Stimulated activated memory B cell treated with anti-CD40 and anti-IgM and Interleukin-4, amounts not matched to agents 10 μg/mL and 1 μg/mL and 100 μg/mL, for 72 hours (primary cell): ENCODE measurements at places on chromosomes 3 and 15.

GRCh38 chr15:43104426-43104825 is 1.4 kb downstream of the UBR1 start:
- peaks cover 29% of the 10 kb centered on the region for H3K36me3 ChIP-seq
- H3K27ac ChIP-seq = no peak overlapping the region

DNA sequence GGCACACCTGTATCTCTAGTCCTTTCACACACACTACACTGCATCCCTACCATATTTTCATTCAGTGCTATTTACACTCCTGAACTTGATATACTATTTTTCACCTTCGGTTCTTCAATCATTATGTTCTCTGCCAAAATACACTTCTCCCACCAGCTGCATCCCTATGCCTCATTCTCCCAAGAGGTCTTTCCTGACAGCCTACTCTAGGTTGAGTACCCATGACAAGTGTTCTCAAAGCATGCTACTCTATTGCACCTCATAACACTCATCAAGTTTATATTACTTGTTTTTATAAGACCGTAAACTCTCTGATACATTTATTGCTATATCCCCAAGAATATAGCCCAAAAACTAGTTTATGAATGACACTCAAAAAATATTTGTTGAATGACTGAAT is 549.5 kb downstream of the PYDC2 start:
- H3K4me3 ChIP-seq = no peak overlapping the region
- no peak for ATAC-seq
- H3K4me1 ChIP-seq = no peaks in the 10 kb centered on the region
- H3K27me3 ChIP-seq = no peaks in the 10 kb centered on the region
- H3K36me3 ChIP-seq = no peaks in the 10 kb centered on the region

DNA sequence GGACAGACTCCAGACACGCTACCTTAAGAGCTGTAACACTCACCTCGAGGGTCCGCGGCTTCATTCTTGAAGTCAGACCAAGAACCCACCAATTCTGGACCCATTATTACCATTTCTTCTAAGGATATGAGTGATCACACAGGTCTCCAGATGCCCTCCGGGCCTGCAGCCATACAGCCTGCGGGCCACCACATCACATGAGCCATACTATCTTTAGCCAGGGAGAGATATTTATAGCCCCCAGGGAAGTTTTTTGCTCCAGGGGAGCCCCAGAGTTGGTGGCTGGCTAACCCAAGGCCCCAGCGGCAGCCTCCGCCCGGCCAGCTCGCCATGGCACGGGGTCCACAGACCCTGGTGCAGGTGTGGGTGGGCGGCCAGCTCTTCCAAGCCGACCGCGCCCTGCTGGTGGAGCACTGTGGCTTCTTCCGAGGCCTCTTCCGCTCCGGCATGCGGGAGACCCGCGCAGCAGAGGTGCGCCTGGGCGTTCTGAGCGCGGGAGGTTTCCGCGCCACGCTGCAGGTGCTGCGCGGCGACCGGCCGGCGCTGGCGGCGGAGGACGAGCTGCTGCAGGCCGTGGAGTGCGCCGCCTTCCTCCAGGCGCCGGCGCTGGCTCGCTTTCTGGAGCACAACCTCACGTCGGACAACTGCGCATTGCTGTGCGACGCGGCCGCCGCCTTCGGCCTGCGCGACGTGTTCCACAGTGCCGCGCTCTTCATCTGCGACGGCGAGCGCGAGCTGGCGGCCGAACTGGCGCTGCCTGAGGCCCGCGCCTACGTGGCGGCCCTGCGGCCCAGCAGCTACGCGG is at the start of gene KBTBD13:
KBTBD13 (plus strand) TSS at position 261 of the 805 bp plus-strand sequence; CDS start at position 331, 70 bp downstream.
- H3K4me1 ChIP-seq = peaks cover 10% of the 10 kb centered on the region
- no peak for ATAC-seq
- peaks cover 48% of the 10 kb centered on the region for H3K27me3 ChIP-seq
- no peaks in the 10 kb centered on the region for H3K36me3 ChIP-seq
- no peak within 1 kb of the TSS for H3K4me3 ChIP-seq
- H3K27ac ChIP-seq = no peak within 1 kb of the TSS

DNA sequence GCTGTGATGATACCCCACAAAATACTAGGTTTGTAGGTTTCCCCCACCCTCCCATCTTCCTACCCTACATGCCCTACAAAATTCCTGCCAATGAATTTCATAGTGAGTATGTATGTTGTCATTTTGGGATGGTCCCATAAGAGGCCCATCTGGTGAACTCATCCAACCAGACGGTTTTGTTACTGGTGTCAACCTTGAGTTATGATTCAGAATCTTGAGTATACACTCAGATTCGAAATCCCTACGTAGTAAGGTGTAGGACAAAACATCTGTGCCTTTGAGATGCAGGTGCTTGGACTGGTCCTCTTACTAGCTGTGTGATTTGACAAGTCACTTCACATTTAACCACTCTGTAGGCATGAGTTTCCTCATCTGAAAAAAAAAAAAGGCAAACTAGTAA is 3.6 kb downstream of the SIAH2 start:
- no peaks in the 10 kb centered on the region for H3K27me3 ChIP-seq
- H3K4me1 ChIP-seq = peaks cover 50% of the 10 kb centered on the region
- peak overlapping the region; percentile 96 for H3K27ac ChIP-seq
- peak overlapping the region; percentile 97 for H3K4me3 ChIP-seq

DNA sequence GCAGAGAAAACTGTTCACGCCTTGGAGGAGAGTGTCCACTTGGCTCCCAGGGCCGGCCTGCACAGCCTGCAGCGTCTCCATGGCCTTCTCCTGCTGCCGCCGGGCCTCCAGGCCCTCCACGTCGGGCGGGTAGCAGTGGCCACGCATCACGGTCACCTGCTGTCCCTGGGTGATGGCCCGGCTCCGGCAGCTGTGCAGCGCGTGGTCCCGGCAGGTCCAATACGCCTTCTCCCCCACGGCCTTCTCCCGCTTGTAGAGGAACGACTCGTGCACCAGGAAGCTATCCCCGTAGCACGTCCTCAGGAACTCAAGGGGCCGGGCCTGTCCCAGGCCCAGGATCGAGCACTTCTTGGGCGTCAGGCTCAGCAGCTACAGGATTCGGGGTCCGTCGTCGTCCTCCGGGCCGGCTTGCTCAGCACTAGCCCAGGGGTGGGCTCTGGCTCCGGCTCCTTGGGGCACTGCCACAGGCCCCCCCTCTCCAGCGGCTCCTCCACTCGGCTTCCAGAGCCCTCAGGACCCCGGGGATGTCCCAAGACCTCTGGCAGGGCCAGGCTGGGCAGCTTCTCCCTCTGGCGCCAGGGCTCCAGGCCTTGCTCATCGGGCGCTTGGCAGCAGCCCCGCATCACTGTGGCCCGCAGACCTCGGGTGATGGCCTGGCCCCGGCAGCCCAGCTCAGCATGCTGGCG is 83.6 kb upstream of the FXR1 start:
- no peak overlapping the region for H3K4me3 ChIP-seq
- no peak overlapping the region for H3K27ac ChIP-seq
- H3K27me3 ChIP-seq = no peaks in the 10 kb centered on the region
- no peaks in the 10 kb centered on the region for H3K4me1 ChIP-seq
- ATAC-seq = no peak

- peaks cover 25% of the 10 kb centered on the region for H3K36me3 ChIP-seq
- no peak for ATAC-seq
- no peak overlapping the region for H3K4me3 ChIP-seq
- peaks cover 7% of the 10 kb centered on the region for H3K4me1 ChIP-seq
Observed at GRCh38 chr15:85749261-85750151, 45.2 kb downstream of the KLHL25 start.

- H3K4me3 ChIP-seq = no peak overlapping the region
- H3K27ac ChIP-seq = no peak overlapping the region
- ATAC-seq = no peak
Observed at GRCh38 chr3:49434731-49435130, 5.6 kb upstream of the NICN1 start.

GRCh38 chr3:87468938-87469337 is 192.6 kb upstream of the POU1F1 start:
- H3K27ac ChIP-seq = no peak overlapping the region
- no peak overlapping the region for H3K4me3 ChIP-seq
- no peak for ATAC-seq
- H3K27me3 ChIP-seq = no peaks in the 10 kb centered on the region
- H3K36me3 ChIP-seq = no peaks in the 10 kb centered on the region

DNA sequence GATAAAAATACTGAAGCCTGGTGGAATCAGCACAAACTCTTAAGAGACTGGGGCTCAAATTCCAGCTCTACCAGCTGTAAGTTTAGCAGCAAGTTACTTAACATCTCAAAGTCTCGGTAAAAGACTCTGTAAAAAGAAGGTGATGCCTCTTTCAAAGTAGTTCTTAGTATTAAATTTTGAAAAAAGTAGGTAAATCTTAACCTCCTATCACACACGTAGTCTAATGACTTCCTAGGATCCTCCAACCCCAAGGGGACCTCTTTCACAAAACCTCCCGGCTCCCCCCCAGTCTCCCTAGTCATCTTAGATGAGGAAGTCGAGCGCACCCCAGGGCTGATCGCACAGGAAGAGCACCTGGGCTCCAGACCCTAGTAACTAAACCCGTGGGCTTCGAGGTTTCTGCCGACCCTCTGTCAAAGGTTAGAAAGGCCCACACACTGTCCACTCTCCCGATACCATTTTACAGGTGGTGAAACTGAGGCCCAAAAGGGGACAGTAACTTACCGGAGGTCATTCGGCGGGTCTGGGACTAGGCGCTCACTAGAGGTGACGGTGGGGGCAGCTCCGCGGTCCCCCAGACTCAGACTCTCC is 427 bp downstream of the MBD4 start:
- peaks cover 59% of the 10 kb centered on the region for H3K4me1 ChIP-seq
- H3K27me3 ChIP-seq = no peaks in the 10 kb centered on the region
- ATAC-seq = peak; percentile 65

GRCh38 chr15:52749258-52749657 is 40.9 kb downstream of the ONECUT1 start:
- no peak overlapping the region for H3K4me3 ChIP-seq
- peaks cover 17% of the 10 kb centered on the region for H3K4me1 ChIP-seq
- no peaks in the 10 kb centered on the region for H3K36me3 ChIP-seq
- ATAC-seq = peak; percentile 67
- H3K27me3 ChIP-seq = peaks cover 16% of the 10 kb centered on the region

GRCh38 chr3:12454076-12454815 is 30.0 kb upstream of the TSEN2 start:
- no peaks in the 10 kb centered on the region for H3K4me1 ChIP-seq
- no peak overlapping the region for H3K27ac ChIP-seq
- no peak overlapping the region for H3K4me3 ChIP-seq
- no peaks in the 10 kb centered on the region for H3K36me3 ChIP-seq

DNA sequence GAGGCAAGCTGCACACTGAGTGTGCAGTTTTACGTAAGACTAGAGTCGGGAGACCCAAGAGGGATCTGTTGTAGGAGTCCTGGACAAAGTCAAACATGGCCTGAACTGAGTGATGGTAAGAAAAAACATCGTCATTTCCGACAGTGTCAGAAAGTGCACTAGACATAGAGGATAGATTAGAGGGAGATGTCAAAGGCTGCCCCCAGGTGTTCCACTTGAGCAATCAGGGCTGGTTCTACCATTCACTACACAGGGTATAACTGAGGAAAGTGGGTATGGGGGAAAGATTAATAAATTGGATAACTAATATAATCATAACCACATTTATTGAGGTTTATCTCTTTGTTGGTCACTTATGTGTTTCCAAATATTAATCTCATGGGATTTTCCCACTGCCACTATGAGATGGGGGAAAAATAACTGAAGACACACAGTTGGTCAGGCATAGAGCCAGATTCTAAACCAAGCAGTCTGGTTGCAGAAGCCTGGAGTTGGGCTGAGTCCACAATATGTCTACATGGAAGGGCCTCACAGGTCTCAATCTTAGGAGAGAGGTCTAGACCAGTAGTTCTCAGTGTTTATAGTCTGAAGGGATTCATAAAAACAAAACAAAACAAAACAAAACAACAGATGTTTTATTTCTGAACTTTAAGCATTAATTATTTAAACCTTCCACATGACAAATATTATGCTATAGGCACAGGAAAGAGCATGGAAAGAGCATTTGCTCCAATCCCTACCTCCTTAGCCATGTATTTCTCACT is 766.5 kb downstream of the NTRK3 start:
- no peaks in the 10 kb centered on the region for H3K27me3 ChIP-seq
- no peak overlapping the region for H3K4me3 ChIP-seq
- no peak for ATAC-seq
- no peak overlapping the region for H3K27ac ChIP-seq
- H3K4me1 ChIP-seq = no peaks in the 10 kb centered on the region
- H3K36me3 ChIP-seq = no peaks in the 10 kb centered on the region

- ATAC-seq = no peak
- H3K27ac ChIP-seq = no peak overlapping the region
- H3K36me3 ChIP-seq = peaks cover 6% of the 10 kb centered on the region
- no peak overlapping the region for H3K4me3 ChIP-seq
- H3K4me1 ChIP-seq = no peaks in the 10 kb centered on the region
Observed at GRCh38 chr3:115478359-115478758, 145.0 kb upstream of the GAP43 start.

GRCh38 chr15:99954361-99955180 is 221.3 kb upstream of the LYSMD4 start:
- H3K4me3 ChIP-seq = no peak overlapping the region
- H3K4me1 ChIP-seq = no peaks in the 10 kb centered on the region
- H3K36me3 ChIP-seq = no peaks in the 10 kb centered on the region
- H3K27ac ChIP-seq = no peak overlapping the region
- no peak for ATAC-seq
- peaks cover 79% of the 10 kb centered on the region for H3K27me3 ChIP-seq

GRCh38 chr3:12227833-12228232 is 61.0 kb upstream of the PPARG start:
- H3K4me3 ChIP-seq = no peak overlapping the region
- H3K27ac ChIP-seq = no peak overlapping the region
- no peaks in the 10 kb centered on the region for H3K4me1 ChIP-seq

DNA sequence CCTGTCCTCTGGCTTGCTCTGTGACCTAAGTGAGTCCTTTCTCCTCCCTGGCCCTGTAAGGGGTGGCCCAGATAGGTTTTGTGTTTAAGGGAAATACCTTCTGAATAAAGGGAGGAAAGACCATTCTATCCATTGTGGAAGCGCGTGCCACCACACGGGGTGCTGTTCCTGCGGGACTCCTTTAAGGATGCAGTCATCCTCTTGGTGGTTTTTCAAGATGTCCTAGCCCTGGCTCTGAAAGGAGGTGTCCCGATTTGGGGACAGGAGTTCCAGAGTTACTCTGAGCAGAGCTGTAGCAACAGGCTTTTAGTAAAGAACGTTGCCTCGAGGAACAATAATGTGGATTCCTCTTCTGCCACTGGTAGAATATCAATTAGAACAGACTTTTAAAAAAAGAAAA is 9.6 kb downstream of the SLC6A6 start:
- peak overlapping the region; percentile 91 for H3K27ac ChIP-seq
- peaks cover 53% of the 10 kb centered on the region for H3K36me3 ChIP-seq
- no peak overlapping the region for H3K4me3 ChIP-seq
- H3K27me3 ChIP-seq = no peaks in the 10 kb centered on the region

DNA sequence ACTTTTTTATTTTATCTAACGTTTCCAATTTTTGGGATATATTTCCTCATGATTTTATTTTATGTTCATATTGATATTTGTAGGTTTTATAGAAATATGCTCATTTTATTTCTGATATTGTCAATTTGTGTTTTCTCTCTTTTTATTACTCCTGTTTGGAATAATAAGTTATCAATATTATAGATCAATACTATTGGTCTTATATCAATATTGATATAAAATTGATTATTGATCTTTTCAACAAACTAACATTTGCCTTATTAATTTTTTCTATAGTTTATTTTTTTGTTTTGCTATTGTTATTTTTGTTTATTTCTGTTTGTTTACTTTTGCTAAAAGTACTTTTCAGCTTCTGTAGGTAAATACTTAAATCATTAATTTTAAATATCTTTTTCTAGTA is 90.8 kb upstream of the CNTN6 start:
- H3K4me3 ChIP-seq = no peak overlapping the region
- no peaks in the 10 kb centered on the region for H3K36me3 ChIP-seq
- no peaks in the 10 kb centered on the region for H3K27me3 ChIP-seq
- H3K27ac ChIP-seq = no peak overlapping the region
- ATAC-seq = no peak
